ENCODE measurements at places on chromosomes 12 and 14. TPM values are rescaled to one million over a fixed set of nuclear protein-coding genes. Genes with fewer than 3 reads are reported as not detected.

COCH gene
- total RNA-seq: 0.75 TPM

CD163 gene
- not detected for total RNA-seq

SIX4 gene
- 0.17 TPM for total RNA-seq

GRCh38 chr14:64092940-64093339, 201.2 kb downstream of the ESR2 start:
- DNase-seq: no peak

- no peak for DNase-seq
Measured at GRCh38 chr14:76976240-76977005, 52.1 kb downstream of the IRF2BPL start.

- peak; percentile 82 for DNase-seq
Measured at GRCh38 chr12:31959701-31960391, 631 bp downstream of the RESF1 start.

GRCh38 chr12:2138871-2139308, 86.1 kb downstream of the CACNA1C start:
- DNase-seq: no peak

GRCh38 chr14:101465795-101466448, 95.4 kb upstream of the DIO3 start:
- DNase-seq: no peak

DNA sequence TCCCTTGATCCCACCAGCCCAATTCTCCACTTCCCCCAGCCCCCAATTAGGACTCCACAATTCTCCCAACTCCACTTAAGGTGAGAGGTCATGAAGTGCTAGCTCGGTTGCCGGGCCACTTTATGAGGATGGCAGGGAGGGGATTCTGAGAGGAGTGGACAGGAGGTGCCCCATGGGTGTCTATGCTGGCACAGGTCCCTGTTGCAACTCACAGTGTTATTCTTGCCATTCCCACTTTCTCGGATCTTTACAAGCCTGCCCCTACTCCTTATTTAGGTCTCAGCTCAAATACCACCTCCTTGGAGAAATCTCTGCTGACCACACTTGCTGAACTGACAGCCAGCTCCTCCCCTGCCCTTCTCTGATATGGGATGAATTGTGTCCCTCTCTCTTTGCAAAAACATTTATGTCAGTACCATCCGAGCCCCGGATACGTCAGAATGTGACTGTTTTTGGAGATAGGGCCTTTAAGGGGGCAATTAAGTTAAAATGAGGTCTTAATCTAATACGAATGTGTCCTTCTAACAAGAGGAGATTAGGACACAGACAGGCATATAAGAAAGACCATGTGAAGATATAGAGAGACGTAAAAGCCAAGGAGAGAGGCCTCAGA, 4.2 kb upstream of the LGALS3 start:
- no peak for DNase-seq

DNA sequence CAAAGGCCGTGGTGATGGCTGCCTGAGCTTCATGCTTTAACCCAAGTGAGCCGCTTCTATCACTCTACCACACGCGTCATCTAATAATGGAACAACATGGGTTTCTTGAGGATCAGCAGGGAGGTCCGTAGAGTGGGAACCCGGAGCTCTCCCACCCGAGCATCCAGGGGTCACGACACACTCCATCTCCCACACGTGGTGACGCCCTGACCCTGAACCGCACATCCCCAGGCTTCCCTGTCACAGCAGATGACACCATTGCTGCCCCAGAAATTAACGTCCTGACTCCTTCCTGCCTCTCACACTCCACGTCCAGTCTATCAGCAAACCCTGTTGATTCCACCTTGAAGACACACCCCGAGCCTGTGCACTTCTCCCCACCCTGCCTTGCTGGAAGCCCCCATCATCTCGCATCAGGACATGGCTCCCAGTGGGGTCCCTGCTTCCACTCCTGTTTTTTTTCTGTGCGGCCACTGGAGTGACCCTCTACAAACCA, 163.2 kb downstream of the PIWIL1 start:
- no peak for DNase-seq
